ENCODE measurements at places on chromosomes 16 and 17.

DNA sequence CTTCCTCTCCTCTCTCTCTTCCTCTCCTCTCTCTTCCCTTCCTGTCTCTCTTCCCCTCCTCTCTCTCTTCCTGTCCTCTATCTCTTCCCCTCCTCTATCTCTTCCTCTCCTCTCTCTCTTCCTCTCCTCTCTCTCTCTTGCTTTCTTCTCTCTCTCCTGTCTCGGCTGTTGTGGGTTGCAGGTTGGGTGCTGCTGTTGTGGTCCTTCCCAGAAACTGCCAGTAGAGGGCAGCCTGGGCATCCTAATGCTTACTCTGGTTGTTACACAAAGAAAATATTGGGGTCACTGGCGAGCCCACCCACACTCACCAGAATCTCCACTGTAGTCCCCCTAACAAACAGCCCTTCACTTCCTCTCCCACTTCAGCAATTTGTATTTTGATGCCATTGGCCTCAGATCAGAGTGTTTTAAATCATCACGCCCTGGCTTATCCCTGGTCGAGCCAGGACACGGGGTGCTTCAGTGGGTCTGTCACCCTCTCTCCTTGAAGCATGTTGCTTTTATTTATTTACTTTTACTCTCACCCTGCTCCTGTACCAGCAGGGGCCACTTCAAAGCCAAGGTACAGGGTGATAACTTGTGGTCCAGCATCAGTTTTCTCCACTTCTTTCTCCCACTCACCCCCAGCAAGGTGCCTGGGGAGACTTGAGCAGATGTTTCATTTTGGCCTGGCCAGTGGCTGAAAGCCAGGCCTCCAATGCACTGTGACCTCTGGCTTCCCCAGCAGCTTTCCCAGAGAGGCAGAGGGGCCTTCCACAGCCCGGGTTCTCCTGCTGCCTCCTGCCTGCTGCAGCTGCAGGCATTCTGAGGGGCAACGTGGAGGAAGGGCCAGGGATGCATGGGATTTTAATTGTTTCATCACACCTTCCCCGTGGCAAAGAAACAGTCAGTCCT, 4.7 kb upstream of the MMP15 start:
- no peak for DNase-seq

- DNase-seq: no peak
These were observed 87.5 kb downstream of the AMFR start for GRCh38 chr16:56337858-56338325.

DNA sequence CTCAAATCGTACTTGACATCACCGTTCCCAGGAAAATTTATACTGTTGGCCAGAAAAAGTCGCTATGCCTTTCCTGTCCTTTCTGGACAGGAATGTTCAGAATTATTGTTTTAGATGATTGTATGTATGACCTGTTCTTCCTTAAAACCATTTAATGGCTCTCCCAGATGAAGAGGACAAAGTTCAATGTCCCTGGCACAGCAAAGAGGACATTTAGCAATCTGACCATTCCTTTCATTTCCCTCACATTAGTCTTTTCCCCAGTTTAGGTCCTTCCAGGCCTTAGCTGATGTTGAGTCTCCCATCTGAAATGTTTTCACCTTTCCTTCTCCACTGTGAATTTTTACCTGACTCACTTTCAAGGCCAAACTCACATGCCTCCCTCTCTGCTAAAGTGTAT, 938.9 kb downstream of the CDH11 start:
- no peak for DNase-seq

DNA sequence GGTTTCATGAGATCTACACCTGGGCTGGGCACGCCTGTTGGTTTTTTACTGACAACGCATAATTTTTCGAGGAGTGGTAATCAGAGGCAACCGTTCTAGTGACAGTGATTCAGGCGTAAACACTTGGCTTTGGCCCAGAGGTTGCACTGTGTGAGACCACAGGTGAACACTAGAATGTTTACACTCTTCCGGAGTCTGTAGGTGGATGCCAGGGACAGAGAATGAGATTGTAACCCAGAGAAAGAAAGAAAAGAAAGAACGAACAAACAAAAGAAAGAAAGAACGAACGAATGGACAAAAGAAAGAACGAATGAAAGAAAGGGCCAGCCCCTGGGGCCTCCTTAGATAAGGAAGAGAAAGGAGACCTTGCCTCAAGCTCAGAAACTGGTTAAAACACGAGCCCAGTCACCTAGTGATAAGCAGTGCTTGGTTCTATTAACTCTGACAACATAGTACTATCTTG, 113.2 kb downstream of the PRKCB start:
- peak; percentile 20 for DNase-seq

- DNase-seq: no peak
These were observed 2.3 kb downstream of the SOX15 start for GRCh38 chr17:7587420-7588151.

DNA sequence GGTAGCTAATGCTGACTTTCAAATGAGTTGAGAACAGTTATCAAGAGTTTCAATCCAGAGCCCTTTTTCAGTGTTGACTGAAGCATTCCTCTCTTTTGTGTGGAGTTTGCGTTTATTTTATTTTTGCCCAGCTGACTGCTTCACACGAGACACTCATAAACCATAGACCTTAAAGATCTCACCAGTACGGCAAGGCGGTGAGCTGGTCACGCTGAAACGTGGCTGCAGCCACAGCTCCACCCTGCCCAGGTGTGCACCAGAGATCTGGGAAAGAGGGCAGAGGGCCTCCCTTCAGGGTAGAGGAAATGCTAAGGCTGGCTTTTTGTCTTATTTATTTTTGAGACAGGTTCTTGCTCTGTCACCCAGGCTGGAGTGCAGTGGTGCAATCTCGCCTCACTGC, 112.2 kb downstream of the AATF start:
- no peak for DNase-seq

DNA sequence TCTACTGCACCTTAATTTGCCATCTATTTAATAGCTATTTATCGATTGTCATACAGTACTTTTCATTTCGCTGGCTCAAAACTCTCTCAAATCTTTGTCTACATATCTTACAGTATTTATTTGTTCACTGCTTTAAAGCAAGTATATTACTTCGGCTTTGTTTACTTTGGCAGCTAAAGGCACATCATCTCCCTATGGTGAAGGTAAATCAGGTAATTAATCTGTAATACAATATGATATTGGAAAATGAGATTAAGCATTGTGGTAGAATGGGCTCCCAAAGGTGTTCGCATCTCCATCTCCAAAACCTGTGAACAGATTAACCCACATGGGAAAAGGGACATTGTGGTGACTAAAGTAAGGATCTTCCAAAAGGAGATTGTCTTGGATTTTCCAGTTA, 6.5 kb downstream of the TMEM170A start:
- no peak for DNase-seq

GRCh38 chr17:81396722-81397313, 1.6 kb downstream of the BAHCC1 start:
- no peak for DNase-seq
